ENCODE measurements at places on chromosomes 2 and 18.

DNA sequence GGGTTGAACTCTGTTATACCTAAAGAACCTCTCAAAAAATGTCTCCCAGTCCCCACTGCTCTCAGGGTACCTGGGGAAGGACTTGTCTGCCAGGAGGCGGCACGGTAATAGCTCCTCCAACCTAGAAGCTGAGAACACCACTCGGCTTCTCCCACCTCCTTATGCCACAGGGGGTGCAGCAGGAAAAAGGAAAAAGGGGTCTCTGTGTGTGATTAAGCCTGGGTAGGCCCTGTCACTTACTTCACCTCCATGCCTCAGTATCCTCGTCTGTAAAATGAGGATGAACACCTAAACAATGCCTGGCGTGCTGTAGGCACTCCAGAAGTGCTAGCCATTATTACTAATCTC, 76.6 kb downstream of the EMX1 start:
- DNase-seq, result no peak

DNA sequence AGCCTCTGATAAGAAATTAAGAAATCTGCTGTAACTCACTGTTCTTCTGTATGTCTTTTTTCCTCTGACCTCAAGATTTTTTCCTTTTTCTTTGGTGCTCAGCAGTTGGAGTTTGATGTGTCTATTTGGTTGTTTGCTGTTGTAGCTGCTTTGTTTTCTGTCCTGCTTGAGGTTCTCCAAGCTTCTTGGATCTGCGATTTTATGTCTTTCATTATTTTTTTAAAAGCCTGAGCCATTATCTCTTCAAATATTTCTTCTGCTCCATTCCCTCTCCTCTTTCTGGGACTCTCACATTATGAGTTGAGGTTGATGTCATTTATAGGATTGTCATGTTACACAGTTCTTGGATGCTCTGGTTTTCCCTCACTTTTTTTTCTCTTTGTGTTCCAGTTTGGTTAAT, 47.7 kb downstream of the RAMP1 start:
- no peak for DNase-seq

- no peak for DNase-seq
These were observed 172.2 kb upstream of the SETBP1 start for GRCh38 chr18:44508474-44508873.

DNA sequence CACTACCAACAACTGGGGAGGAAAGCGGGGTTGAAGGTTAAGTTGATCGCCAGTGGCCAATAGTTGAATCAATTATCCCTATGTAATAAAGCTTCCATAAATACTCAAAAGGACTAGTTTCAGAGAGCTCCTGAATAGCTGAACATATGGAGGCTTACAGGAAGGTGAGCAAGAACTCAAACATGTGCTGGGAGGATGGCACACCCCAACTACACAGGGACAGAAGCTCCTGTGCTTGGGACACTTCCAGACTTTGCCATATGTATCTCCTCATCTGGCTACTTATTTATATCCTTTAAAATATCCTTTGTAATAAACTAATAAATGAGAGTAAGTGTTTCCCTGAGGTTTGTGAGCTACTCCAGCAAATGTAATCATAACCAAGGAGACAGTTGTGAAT, 115.7 kb downstream of the HNMT start:
- DNase-seq, result no peak

- DNase-seq, result no peak
These were observed 35.4 kb upstream of the DNAH7 start for GRCh38 chr2:196104066-196104465.

- no peak for DNase-seq
These were observed 70.5 kb downstream of the CPS1 start for GRCh38 chr2:210626849-210627248.

DNA sequence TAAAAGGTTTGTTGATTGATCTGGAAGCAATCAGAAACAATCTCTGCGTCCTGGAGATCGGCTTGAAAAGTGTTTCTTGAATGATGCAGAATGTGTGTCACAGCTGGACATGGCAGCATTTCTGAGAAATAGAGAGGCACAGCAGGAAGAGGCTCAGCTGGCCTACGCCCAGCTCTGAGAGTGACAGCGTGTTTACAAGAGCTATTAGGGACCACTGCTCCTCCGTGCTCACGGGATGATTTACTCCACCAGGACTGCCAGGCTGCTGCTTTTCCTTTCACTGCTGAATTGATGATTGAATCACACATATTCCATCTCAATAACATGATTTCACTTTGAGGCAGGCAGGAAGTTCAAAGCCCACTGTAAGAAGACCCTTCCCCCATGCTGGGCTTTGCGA, 62.8 kb downstream of the GALNT14 start:
- DNase-seq, result no peak

GRCh38 chr2:69375494-69376353, 11.3 kb downstream of the GFPT1 start:
- DNase-seq, result no peak

DNA sequence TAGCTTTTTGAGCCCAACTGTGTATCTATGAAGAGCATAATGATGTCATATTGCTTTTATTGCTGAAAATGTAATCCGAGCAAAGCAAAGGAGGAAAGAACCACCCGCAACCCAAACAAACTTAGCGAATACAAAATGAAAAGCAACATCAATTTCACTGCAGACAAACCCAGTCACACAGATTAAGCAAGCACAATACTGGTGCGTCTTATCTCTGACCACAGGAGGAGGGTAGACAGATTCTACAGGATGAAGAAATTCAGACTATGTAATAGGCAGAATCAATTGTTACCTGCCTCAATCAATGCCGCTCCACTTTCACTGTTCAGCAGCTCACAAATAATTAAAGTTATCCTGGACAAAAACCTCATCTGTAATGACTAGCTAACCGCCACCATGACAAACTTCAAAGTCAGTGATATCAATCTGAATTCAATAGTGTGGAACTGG, 115.5 kb upstream of the SP3 start:
- DNase-seq, result no peak

GRCh38 chr18:61025596-61025995, 307.6 kb upstream of the CDH20 start:
- no peak for DNase-seq

DNA sequence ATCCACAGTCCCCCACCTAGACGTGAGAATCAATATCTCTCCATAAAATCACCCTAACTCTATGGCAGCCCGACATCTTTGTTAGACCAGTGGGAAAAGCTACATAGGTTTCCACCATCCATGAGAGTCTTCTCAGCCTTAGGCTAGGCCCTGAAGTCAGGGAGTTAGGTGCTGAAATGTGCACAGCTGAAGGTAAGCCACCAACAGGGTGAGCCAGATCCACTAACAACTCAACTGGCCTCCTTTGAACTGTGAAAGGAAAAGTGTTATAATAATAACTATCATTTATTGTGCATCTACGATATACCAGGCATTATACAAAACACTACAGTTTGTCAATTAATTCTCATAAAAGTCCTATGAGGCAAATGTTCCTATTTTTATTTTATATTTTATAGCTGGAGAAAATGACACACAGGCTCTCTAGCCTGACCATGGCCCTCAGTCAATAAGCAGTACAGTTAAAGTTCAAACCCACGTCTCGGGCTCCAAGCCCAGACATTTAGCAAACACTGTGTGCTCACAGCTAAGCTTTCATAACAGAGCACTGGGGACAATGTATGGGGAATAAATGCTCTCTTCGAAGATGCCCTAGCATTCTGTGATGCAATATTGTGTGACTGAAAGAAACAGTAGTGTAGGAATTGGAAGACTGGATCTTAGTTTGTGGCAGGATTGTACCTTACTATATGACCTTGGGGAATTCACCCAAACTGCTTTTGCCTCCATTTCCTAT, 11.2 kb upstream of the CYP27C1 start:
- no peak for DNase-seq

DNA sequence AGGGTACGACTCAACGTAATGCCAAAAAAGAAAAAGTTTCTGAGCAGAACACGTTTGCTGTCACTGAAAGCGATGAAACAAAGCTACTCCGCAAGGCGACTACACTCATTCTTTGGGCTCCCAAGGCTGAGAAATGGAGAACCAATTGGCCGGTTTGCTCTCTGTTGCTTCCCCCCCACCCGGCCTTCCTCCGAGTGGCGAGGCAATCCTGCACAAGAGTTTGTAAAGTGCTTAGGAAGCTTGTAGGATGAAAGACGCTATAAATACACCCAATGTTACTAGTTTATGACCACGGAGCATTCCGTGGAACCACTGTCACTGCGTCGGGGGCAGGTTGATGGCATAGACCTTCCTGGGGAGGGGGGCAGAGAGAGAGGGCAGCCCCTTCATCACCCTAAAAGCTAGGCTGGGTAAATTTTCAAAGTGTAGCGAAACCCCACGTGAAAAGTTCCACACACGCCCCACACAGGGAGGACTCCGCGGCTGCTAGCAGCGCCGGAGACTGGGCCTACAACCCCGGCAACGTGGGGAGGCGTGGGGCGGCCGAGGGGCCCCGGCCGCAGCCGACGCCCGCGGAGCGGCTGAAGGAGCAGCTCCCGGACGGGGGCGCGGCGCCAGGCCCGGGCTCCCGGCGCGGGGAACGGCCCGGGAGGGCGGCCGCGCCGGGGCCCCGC, 915 bp downstream of the CUL3 start:
- peak; percentile 52 for DNase-seq

GRCh38 chr2:225097035-225097434, 54.8 kb upstream of the DOCK10 start:
- no peak for DNase-seq

GRCh38 chr2:24317491-24317920, 42.8 kb downstream of the ITSN2 start:
- DNase-seq, result peak; percentile 21

- DNase-seq, result no peak
These were observed 309.2 kb upstream of the TCF4 start for GRCh38 chr18:55897091-55897689.

- no peak for DNase-seq
These were observed 678 bp upstream of the OTX1 start for GRCh38 chr2:63049970-63050333.

DNA sequence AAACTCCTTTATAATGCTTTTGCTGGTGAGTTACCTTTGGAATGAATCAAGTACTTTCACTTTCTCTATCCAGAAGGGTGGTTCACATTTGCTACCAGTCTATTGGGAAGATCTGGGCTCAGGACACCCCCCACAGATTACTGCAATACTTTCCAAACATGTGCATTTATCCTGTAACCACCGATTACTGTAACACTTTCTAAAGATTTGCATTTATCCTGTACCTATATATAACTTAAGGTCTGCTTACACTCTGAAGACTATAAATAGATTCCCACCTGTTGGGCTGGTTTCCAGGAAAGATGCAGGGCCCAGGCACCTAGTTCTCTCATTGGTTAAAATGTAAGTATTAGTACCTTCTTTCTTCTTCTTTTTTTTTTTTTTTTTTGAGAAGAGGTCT, 113.0 kb upstream of the NEDD4L start:
- DNase-seq, result no peak

DNA sequence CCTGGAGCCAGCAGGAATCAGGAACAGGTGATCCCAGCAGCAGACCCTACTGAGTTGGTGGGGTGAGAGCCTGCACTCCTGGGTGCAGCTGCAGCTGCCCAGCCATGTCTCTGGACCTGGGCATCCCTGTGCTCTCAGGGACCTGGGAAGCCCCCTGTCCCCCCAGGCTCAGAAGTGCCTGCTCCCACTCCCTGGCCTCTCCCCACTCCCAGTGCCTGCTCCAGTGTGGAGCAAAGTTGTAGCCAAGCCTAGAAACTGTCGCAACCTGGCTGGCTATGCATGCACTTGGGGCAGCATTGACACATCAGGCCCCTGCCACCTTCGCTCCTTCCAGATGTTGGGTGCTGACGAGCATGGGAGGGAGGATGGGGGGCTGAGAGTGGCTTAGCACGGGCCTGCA, 1124.7 kb upstream of the ACVR2A start:
- no peak for DNase-seq

GRCh38 chr2:199019898-199020507, 437.7 kb downstream of the SATB2 start:
- no peak for DNase-seq

- DNase-seq, result peak; percentile 7
These were observed 55.3 kb upstream of the HK2 start for GRCh38 chr2:74778381-74779264.

- no peak for DNase-seq
These were observed 211.6 kb downstream of the MGAT5 start for GRCh38 chr2:134465228-134466105.

- DNase-seq, result no peak
These were observed 17.5 kb upstream of the FAHD2A start for GRCh38 chr2:95384854-95385569.

DNA sequence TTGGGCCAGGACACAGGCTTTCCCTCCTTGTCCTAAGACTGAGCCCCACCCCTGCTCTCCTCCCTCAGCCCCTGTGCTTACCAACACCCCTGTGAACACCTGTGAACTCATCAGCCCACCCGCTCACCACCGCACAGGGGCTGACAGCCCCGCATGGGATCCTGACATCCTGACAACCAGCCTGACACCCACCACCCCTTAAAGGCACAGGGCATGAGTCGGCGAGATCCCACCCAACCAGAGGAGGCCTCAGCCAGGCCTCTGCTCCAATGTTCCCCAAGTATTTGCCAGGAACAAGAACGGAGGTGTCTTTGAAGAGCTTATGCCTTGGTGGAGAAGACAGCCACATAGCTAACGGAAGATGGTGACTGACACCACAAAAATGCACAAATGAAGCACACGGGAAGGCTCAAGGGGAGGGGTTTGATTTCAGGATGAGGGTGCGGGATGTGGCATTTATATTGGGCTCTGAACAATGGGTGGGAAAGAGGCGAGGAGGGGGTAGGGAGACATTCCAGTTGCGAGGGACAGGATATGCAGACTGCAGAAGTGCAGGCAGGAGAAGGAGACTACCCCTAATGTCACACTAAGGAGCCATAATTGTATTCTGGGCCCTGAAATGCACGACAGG, 11.0 kb downstream of the RAB11FIP5 start:
- peak; percentile 41 for DNase-seq

- peak; percentile 34 for DNase-seq
These were observed 46.9 kb upstream of the GREB1L start for GRCh38 chr18:21194871-21195771.

- no peak for DNase-seq
These were observed 184.1 kb upstream of the ARL4C start for GRCh38 chr2:234680688-234681619.

- no peak for DNase-seq
These were observed 60.7 kb upstream of the KIF5C start for GRCh38 chr2:148814143-148814859.

DNA sequence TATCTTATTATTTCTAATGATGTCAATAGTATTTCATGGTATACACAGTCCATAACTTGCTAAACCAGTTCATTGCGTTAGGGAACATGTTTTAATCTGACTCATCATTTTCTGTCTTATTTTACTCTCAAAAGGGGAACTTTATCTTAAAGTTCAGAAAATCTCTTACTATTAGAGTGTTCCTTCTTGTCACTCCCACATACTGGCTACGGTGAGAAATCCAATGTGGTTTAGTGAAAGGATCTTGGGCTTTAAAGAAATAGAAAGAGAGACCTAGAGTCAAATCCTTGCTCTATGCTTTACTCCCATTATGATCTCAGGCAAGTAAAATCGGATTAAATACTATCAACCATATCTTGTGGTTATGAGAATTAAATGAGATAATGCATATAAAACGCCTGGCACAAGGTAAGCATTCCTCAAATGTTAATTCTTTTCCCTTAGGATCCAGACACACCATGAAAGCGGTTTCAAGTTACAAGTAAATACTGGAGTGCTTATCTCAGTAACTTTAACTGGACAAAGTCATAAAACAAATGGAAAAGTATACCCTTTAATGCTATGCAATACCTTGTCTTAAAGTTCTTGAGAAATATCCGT, 576.0 kb downstream of the ARHGAP15 start:
- DNase-seq, result no peak

- no peak for DNase-seq
These were observed 47.5 kb downstream of the MRPS5 start for GRCh38 chr2:95073856-95074662.

GRCh38 chr2:75458201-75458600, 102.5 kb downstream of the EVA1A start:
- no peak for DNase-seq

All from dermis microvascular lymphatic vessel endothelial cell (primary cell).